ENCODE measurements at places on chromosomes 13 and 19.

DNA sequence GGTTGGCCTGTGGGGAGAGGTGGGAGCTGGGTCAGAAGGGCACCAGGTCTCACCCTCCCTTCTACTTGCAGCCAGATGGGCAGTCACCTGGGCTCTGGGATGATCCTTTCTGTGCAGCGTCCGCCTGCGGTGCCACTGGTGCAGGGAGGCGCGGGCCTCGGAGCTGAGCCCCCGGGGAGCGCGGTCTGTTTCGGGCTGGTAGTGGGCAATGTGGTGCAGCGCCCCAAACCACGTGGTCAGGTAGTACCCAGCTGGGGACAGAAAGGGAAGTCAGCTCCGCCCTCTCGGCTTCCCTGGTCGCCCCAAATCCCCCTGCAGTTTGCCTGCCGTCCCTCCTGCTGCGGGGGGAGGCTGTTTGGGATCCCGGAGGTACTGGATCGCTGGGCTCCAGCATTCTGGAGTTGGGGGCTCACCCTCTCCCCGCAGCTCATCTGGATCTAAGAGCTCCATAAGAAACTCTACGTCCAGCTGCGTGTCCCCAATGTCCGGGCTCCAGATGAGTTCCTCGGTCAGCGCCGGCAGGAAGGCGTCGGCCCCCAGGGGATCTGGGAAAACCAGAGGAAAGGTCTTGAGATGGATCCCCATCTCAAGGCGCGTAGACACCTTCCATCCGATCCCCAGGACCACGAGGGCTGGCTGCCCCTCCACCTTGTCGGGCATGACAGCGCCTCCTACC lies 8.8 kb downstream of the RINL start:
- DNase-seq, result no peak

- DNase-seq, result no peak
Measured at GRCh38 chr13:29573190-29573589, 22.3 kb downstream of the SLC7A1 start.

DNA sequence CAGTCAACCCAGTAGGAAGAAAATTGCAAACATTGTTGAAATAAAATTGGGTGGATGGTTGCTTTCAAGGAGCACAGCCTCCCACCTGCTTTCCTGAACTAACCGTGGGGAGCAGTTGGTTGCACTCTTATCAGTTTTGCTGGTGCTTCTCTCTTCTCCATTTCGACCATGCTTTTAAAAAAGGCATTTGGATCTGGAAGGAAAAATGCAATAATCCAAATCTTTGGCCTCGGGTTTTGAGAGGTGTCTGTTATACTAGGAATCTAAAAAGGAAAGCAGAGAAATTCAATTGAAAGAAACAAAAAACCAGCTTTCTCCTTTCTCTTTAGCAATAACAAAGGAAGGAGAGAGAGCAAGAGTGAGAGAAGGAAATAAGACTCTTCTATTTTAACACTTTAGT lies 113.6 kb upstream of the ARGLU1 start:
- no peak for DNase-seq

- no peak for DNase-seq
Measured at GRCh38 chr13:93882086-93882651, 597.3 kb downstream of the DCT start.

DNA sequence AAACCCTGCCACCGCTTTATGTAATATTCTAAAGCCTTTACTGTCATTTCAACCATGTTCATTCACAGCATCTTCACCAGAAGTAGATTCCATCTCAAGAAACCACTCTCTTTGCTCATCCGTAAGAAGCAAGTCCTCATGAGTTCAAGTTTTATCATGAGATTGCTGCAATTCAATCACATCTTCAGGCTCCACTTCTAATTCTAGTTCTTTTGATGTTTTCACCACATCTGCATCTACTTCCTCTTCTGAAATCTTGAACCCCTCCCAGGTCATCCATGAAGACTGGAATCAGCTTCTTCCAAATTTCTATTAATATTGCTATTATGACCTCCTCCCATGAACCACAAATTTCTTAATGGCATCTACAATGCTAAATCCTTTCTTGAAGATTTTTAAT lies 83.9 kb downstream of the FOXO1 start:
- DNase-seq, result no peak

Measured in stimulated activated CD4-positive, alpha-beta T cell treated with anti-CD3 and anti-CD28 coated beads, Interleukin-1b, Interleukin-23, amount 100 ng/mL, for 1 hour (primary cell).